Thoracic aorta (tissue), 2 donors: ENCODE measurements at places on chromosomes 7 and 10. TPM values are rescaled to one million over a fixed set of nuclear protein-coding genes. Genes with fewer than 3 reads are reported as not detected.

GRCh38 chr10:76727038-76727437, 910.6 kb downstream of the KCNMA1 start:
- DNase-seq, result no peak

DNA sequence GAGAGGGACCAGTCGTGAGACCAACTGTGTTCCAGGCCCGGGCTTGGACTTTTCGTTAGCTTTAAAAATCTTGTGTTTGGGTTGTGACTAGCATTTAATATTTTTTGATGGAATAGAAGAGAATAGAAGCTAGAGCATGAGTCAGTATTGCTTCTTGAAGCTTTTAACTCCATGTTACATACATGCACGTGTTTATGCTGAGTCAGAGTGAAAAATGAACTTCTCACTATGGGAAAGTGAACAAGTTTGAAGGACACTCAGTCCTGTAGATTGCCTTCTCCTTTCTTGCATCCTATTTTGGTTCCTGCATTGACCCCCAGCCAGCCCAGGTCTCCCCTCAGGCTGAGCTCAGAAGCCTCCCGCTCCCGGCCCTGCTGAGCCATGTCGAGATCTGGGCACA, 31.8 kb downstream of the GHRHR start:
- no peak for DNase-seq

POLR2J3 gene
- total RNA-seq, result 36.3 TPM

DNA sequence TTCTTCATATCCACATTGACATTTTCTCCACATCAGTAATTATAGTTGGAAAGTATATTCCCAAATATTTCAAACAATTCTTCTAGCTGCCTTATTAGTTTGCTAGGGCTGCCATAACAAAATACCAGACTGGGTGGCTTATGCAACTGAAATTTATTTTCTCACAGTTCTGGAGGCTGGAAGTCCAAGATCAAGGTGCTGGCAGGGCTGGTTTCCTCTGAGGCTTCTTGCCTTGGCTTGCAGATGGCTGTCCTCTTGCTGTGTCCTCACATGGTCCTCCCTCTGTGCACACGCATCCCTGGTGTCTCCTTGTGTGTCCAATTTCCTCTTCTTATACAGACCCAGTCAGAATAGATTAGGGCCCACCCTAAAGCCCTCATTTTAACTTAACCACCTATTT, 34.5 kb downstream of the DOCK4 start:
- DNase-seq, result no peak

- no peak for DNase-seq
Observed at GRCh38 chr7:137020351-137020750, 151.9 kb downstream of the CHRM2 start.

FANK1 gene
- total RNA-seq, result not detected

GRCh38 chr10:125782054-125782453, 6.4 kb upstream of the MMP21 start:
- no peak for DNase-seq

DNA sequence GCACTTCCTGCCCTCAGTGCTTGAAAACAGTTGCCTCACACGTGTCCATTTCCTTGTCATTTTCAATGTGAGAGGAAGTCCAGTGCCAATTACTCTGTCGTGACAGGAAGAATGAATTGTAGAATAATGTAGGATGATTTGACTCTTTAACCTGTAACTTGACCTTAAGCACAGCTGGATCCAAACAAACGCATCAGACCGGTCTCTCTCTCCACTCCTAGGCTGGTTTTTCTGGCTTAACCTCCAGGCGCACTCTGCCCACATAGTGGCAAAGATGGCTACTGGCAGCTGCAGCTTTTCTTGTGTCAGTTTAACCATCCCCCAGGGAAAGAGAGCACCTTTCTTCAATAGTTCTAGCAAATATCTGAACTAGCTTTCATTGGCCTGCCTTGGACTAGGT, 29.4 kb upstream of the PNLIPRP3 start:
- no peak for DNase-seq

DNA sequence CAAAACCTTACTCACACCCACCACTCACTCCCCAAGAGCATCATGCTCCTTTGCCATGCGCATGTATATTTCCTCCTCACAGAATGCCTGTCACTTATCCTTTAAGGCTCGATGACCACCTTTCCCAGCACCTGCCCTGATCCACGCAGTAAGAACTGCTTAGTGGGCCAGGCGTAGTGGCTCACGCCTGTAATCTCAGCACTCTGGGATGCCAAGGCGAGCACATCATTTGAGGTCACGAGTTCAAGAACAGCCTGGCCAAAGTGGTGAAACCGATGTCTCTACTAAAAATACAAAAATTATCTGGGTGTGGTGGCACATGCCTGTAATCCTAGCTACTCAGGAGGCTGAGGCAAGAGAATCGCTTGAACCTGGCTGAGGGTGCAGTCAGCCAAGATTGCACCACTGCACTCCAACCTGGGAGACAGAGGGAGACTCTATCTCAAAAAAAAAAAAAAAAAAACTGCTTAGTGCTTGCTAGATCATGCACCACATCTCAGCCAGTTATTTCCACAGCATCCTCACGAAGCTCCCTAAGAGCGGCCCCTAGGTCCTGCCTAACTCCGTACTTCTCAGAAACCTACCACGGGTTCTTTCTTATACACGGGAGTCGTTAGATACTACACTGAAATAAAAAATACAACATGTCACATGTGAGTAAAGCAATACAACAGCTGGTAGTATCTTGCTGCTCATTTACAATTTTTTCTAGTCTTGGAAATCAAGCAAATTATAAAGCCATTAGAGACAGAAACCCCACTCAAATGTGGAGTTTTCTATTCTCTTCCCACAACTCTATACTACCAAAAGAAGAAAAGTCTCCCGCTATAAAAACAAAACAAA, 37.2 kb downstream of the CYTH3 start:
- no peak for DNase-seq

GRCh38 chr7:114931656-114932011, 9.7 kb downstream of the MDFIC start:
- DNase-seq, result no peak

GRCh38 chr7:37670436-37670835, 13.1 kb upstream of the GPR141 start:
- DNase-seq, result no peak

NUB1 gene
- 53.4 TPM for total RNA-seq

GRM3 gene
- total RNA-seq, result not detected
